ENCODE measurements at places on chromosomes 6 and 20.

GRCh38 chr20:23663180-23663579 is 25.4 kb upstream of the CST3 start:
- DNase-seq = no peak

DNA sequence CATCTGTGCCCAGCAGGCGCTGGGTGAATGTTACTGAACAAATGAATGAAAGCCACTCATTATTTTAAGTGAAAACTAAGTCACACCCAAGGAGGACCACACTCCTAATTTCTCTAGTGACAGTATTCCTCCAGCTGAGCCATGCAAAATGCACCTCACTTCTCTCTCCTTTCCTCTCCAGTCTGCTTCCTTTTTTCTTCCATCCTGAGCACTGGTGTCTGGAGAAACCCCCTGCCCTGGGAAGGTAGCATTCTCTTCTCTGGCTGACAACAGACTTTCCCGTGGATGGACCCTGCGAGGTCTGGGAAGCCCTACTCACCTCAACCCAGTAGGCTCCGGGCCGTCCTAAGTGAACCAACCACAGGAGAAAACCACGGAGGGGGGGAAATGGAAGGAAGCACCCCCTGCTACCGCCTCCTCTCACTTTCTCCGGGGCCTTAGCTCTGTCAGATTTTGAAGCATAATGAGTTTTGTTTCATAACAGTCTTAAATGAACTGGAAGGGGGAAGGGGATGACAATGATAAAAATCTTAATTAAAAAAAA is 22.6 kb downstream of the TRERF1 start:
- no peak for DNase-seq

DNA sequence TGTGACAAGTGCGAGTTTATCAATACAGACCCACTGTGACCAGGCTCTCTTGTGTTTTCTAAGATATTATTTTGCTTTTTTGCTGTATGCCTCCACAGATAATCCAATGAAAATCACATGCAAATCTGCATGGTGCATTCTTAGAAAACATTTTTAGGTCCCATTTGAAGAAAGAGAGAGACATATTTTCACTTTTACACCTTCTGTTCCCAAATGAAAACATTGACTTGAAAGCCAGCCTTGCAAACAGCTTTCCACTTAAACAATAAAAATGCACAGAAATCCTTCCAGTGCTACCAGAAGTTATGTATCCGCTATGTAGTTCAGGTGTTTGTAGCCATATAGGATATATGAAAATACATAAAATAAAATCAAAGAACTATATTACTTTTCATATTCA is 618.0 kb downstream of the CDH26 start:
- no peak for DNase-seq

GRCh38 chr6:137094411-137095008 is 49.7 kb upstream of the IL20RA start:
- peak; percentile 61 for DNase-seq

GRCh38 chr20:22581437-22582385 is 2.7 kb downstream of the FOXA2 start:
- no peak for DNase-seq

DNA sequence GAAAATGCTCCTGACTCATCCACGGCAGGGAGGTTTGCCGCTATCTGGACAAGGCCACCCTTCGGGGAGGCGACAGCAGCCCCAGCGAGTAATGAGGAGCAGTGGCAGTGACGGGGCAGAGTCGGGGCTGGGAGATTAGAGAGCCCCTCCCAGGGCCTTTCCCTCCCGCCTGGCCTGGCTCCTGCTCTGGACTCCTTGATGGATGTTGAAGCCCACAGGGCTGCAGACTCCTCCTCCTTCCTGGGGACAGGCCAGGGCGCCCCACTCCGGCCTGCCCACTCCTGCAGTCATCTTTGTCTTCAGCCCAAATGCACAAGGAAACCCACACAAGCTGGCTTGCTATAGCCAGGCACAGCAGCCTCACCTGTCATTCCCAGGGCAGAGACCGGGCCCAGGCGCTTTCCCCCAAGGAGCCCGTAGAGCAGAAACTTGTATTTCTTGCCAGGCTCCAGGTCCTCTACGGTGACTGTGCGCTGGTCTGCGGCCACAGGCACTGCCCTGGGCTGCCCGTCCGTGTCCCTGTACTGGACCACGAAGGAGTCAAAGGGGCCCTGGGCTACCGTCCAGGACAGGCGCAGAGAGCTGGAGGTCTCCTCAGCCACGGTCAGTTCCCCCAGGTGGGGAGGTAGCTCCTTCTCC is 7.7 kb downstream of the CYP21A2 start:
- DNase-seq = no peak

- no peak for DNase-seq
Measured at GRCh38 chr6:149925253-149925973, 2.5 kb upstream of the RAET1G start.

DNA sequence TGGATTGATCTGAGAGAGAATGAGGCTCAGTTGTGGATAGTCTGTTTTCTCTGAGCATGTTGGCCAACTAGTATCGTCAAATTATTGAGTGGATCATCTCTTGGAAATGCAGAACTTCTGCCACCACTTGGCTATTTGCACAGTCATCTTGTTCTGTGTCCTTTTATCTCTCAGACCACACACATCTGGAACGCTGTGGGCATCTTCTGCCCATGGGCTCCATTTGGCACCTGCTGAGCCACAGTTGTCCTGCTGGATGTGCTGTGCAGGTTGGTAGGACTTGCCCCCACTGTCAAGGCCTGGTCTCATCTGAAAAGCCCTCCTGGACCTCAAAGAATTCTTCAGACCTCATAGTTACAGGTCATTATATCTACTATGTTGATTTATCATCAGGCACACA is 16.7 kb upstream of the C20orf144 start:
- no peak for DNase-seq

GRCh38 chr6:111490067-111490466 is 7.0 kb upstream of the REV3L start:
- no peak for DNase-seq

DNA sequence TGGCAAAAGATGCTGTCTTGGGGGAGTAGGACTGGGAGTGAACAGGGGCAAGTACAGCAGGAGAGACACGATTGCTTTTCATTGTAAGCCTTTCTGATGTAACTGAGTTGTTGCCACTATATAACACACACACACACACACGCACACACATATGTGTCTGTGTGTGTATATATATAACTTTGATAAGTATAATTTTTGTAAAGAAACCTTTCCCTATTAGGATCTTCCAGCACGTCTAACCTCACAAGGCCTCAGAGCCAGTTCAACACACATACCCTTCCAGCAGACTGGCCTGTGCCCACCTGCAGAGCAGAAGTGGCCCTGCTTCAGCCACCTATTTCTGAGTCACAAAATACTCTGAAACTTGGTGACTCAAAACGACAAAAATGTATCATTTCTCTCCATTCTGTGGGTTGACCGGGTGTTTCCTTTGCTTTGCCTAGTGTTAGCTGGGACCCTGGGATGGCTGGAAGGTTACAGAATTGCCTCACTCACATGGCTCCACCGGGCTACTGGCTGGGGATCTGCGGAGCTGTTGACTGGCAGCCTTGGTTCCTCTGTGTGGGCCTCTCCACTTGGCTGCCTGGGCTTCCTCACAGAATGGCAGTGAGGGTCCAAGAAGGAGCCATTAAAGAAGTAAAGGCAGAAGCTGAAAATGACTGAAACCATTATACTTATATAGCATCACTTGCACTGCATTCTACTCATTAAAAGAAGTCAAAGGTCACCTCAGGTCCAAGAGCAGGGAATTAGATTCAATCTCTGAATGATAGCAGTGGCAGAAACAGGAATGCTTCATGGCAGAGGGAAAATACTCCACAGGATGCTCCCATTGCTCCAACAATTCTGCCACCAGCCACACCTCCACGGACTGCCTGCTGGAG is 126.4 kb downstream of the BANF2 start:
- no peak for DNase-seq

- DNase-seq = no peak
Measured at GRCh38 chr20:36773107-36773596, 411 bp downstream of the DSN1 start.

DNA sequence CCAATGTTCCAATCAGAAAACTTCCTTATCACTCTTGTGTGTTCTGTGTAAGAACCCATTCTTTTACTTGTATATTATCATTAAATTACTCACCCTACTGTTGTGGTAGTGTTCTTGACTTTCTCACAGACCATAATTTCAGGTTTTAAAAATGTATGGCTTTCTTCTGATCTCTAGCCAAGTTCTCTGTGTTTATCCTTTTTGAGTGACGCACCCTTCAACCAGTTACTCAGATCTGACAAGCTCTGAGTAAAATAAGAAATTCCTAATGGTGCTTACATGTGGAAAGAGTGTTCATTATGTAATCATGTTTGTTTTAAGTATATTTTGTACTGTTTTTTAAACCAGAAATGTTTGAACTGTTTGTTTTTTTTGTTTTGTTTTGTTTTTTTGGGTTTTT is 11.0 kb downstream of the TBPL1 start:
- no peak for DNase-seq

GRCh38 chr6:16868968-16869367 is 107.7 kb upstream of the ATXN1 start:
- no peak for DNase-seq

GRCh38 chr6:20708367-20709124 is 174.3 kb downstream of the CDKAL1 start:
- DNase-seq = peak; percentile 87

All from DMS79 treated with DMSO at 0.1 percent for 48 hours (cell line).